ENCODE measurements at places on chromosomes 4 and X.

DNA sequence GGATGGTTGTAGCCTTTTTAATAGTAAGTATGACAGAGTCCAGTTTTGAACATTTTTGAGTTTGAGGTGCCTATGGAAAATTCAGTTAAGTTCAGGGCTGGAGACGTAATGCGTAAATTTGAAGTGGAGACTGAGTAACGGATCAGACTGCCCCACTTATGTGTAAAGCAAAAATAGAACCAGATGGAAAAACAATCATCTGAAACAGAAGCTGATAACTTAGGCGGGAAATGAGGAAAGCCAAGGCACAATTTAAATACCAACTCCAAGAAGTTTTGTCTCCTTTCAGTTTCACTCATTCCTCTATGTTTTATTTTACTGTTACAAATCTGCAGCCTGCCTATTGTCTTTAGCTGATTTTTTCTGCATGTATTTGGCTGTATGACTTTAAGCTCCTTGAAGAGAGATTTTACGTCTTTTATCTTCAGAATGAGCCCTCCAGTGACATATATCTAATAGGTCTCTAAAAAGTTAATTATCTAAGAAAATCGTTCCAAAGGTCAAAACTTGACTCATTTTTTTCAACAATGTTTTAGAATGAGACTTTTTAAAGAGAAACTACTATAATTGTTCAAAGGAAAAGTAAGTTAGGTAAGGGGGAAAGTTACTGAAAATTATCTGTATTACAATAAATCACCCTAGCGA is 1.1 kb downstream of the SGCB start:
- no peak for DNase-seq

DNA sequence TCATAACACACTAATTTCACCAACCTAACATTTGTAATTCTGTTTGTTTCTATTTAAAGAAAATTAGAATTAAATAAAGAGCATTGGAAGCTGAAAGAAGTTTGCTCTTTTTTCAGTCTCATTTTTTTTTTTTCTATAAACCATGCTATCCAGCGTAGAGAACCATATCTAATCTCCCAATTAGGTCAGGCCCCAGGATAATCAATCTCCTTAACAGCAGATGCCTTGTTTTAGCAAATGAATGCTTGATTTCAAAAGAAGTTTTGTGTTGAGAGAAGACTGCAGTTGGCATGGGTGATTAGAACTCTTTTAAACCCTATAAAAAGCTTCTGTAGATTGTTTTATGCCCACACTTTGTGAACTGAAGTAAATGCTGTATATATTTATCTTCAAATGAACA is 15.6 kb upstream of the MAD2L1 start:
- no peak for DNase-seq

DNA sequence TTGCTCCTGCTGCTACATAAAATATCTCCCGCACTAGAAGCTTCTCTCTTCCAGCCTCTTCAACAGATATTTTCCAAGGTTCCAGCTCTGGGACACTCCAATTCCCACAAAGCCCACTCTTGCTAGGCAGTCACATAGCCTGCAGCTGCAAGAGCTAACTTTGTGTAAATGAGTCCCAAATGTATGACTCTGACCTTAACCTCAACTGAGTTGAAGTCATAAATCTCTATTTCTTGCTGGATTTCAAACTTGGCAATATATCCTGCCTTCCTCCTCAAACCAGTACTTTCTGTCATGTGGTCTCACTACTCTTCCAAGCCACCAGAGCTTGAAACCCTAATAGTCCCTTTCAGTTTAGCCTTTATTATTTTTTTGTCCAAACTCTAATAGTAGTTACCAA is 315.4 kb upstream of the GRIA3 start:
- no peak for DNase-seq

- no peak for DNase-seq
These were observed 202.1 kb downstream of the GPC3 start for GRCh38 chrX:133783274-133783673.

DNA sequence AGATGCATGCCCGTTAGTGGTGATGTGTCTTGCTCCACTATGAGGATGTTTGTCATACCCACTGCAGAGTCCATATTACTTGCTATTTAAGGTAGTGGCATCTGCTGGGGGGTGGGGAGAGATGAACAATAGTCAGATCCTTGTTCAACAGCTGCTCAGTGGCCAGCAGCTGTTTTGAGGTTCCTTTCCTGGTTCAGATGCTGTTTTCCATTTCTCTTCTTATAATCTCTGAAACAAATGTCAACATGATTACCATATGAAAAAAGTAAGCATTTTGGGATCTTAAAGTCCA is 1567.9 kb upstream of the TENM3 start:
- DNase-seq: no peak

- no peak for DNase-seq
These were observed 328.3 kb upstream of the RPS6KA3 start for GRCh38 chrX:20594985-20595384.

DNA sequence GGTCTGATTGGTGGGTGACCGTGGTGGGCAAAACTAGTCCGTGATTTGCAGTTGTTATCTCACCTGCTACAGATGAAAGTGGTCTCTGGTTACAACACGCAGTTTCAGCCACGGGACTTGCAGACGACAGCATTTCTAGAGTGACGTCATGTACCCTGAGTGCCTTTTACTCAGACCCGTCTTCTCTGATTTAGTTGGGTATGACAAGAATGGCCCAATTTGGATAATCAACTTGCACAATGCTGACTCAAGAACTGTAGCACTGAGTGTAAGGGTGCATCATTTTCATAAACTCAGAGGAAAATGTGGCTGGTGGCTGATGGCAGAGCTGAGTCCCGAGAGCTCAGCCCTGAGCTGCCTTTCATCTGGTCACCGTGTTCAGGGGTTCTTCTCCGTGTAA is 281.4 kb upstream of the FRG1 start:
- DNase-seq: no peak
